ENCODE measurements at places on chromosomes 16 and 17.

- DNase-seq: no peak
These were observed 9.2 kb downstream of the FSCN2 start for GRCh38 chr17:81537343-81537855.

DNA sequence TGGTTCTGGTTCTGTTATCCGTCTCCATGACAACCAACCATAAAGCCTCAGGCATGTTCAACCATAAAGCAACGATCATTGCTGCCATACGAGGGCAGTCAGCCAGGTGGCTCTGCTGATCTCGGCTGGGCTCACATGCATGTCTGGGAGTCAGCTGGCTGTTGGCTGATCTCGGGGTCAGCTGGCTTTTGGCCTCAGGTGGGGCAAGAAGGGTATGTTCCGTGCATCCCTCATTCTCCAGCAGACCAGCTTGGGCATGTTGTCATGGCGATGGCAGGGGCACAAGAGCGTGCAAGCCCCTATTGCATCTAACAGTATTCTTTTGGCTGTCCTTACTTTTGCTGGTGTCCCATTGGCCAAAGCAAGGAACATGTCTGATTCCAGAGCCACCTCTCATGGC lies 86.2 kb downstream of the ABCC6 start:
- DNase-seq: no peak

- no peak for DNase-seq
These were observed 62.2 kb downstream of the UTP18 start for GRCh38 chr17:51322390-51323029.

GRCh38 chr17:47653442-47653841 lies 3.7 kb downstream of the KPNB1 start:
- no peak for DNase-seq

DNA sequence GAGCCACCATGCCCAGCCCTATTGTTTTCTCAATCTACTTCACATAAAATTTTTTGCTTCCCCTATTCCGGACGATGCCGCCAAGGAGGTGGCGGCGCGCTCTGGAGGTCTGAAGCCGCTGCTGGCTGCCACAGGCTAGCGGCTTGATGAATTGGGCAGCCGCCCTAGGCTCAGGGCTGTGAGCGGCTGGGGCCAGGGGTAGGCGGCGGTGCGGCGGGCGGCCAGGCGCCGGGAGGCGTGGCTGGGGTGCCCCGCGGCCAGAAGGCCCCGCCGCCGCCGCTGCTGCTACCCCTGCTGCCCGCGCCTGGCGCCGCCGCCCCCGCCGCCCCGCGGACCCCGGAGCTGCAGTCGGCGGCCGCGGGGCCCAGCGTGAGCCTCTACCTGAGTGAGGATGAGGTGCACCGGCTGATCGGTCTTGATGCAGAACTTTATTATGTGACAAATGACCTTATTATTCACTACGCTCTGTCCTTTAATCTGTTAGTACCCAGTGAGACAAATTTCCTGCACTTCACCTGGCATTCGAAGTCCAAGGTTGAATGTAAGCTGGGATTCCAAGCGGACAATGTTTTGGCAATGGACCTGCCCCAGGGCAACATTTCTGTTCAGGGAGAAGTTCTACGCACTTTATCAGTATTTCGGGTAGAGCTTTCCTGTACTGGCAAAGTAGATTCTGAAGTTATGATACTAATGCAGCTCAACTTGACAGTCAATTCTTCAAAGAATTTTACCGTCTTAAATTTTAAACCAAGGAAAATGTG lies 41.7 kb downstream of the ANKFY1 start:
- DNase-seq: no peak

Data from HS-5 (cell line).